ENCODE measurements at places on chromosomes 1 and 21. TPM values are rescaled to one million over a fixed set of nuclear protein-coding genes. Genes with fewer than 3 reads are reported as not detected.

- DNase-seq: no peak
These were observed 48.6 kb upstream of the TMEM125 start for GRCh38 chr1:43220905-43221778.

DNA sequence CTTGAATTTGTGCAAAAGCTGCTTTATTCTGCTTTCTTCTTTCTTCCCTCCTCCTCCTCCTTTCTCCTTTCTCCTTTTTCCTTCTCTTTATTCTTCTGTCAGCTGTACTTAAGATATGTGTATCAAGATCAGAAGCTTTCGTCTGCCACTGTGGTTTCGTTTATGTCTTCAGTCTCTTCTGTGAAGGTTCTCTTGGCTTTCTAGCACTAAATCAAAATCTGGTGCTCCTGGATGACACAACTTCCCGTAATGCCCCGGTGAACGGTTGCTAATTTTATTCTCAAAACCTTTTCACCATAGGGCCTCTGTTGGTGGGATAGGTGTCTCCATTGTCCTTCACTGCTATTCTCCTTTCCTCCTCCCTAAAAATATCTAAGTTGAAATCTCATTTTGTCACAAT is 5.0 kb downstream of the ATF6 start:
- no peak for DNase-seq

GRCh38 chr1:6956488-6957159 is 171.4 kb downstream of the CAMTA1 start:
- DNase-seq: no peak

DNA sequence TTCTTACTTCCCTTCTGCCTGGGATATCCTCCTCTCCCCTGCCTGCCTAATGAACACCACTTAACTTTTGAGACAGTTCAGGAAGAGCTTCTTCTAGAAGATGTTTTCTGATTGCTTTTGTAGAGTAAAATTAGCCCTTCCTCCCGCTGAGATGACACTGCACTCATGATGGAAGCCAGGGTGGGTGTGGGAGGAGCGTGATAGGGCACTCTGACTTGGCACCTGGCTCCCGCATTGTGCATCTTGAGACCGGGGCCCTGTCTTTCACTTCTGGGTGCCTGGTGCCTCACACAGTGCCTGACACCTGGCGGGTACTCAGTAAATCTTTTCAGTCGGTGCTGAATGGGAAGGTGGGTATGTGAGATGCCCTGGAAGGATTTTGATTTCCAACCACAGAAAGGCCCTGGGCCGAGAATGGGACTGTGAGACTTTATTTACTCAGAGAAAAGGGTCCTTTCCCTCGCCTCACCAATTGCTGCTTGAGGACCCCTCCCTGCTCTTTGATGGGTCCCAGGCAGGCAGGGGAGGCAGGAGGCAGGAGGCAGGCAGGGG is 6.8 kb downstream of the THEM5 start:
- DNase-seq: no peak

DNAJC6 gene
- 6.0 TPM for total RNA-seq

PTGER3 gene
- 28.4 TPM for total RNA-seq
